NCI-H524 (cell line): ENCODE measurements at places on chromosomes 16 and 17.

DNA sequence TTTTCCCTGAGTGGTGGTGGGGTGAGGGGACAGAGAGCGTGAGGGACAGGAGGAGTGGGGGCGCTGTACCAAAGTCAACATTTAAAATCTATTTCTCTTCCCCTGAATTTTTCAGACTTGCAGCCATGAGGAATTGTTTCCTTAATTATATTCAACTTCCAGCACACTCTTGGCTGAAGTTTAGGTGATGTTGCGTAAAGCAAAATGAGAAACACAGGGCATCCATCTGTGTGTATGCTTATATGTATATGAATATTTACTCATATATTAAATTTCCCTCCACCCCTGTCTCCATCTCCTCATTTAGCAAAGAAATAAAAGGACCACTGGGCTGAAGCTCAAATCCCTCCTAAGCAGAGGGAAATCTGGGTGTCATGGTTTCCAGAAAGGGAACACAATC lies 218.1 kb downstream of the XYLT1 start:
- no peak for DNase-seq

DNA sequence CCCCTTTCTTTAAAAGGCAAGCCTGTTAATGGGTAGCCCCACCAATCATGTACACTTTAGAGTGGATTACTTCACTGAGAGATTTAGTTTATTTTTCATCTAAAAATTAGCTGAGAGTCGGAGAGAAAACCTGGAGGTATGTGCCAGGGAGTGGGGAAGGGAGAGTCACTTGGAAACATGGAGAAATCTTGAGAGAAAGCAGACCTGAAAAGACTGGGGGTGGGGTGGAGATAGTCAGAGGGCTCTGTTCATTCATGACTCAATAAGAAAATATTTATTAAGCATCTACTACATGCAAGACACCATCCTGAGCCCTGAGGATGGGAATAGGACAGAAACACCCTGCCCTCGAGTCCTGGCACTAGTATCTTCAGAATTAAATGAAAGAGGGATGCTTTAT lies 27.4 kb upstream of the RCVRN start:
- no peak for DNase-seq

DNA sequence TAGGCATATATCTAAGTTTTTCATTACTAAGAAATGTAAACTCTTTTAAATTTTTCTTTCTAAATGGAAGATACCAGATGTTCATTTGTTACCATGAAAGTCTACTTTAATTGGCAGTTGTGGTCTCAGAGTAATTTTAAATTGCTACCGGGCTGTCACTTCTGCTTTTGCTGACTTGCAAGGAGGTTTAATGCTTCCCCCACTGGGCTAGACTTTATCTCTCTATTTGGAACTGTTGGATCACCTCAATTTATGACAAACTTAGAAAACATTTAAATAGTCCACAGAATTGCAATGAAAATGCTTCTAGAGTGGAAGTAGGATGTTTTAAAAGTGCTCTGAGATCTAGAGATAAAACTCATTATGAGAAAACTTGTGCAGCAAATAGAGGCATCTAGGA lies 479.8 kb upstream of the GOT2 start:
- no peak for DNase-seq

DNA sequence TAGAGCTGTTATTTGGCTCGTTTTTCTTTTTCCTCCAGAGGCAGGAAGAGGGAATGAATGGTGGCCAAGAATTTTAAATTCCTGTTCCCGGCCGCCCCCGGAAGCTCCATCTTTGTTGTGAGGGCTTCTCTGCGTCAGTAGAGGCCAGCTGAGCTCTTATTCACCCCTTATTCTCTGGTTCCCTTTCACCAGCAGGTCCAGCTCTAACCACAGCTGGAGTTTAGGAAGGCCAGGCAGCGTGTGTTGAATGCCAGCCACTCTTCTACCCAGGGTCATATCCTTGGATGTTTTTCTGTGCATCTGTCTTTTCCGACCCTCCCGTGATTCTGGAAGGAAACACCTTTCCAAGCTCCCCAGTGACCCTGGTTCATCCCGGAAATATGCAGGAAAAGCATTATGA lies 570.5 kb downstream of the WWOX start:
- no peak for DNase-seq

DNA sequence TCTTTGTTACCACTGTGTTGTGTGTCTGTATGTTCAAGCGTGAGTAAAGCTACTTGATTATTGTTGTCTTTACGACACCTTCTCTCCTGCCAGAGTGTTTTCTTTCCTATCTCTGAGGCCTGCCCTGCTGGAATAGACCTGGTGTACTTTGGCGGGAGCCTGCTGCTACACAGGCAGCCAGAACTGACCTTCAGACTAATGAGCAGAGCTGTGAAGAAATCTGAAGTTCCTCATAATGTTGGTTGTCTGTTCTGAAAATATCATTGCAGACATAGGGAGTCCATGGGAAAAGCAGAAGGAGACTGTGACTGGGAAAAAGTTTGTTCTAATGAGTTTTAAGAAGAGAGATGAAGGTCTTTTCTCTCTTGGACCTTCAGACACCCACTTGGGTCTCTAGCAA lies 9.8 kb downstream of the RHOT1 start:
- DNase-seq: no peak

DNA sequence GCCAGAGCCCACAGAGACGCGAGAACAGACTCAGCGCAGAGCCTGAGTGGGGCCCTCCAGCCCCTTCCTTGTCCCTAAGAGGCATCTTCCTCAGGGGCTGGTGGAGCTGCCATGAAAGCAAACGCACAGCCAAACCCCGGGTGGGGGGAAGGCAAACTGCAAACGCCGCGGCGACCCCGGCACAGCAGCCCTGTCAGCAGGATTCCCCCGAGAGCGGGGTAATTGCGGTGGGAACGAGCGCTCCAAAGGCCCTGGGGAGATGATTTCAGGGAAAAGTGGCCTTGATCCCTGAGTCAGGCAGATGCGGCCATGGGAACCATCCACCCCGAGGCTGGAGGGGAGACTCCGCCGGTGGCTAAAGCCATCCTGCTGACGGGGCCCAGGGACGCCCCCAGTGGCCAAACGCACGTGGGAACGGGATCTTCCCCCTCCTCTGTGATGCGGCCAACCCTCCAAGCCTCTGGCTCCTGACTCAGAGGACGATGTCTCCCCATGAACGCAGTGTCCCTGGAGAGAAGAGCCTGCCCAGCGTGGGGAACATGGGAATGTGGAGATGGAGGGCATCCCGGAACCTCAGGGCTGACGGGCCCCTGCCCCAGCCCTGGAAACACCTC lies 25.1 kb downstream of the SLC7A5 start:
- no peak for DNase-seq

GRCh38 chr17:43814714-43815113 lies 18.2 kb downstream of the MPP3 start:
- no peak for DNase-seq

DNA sequence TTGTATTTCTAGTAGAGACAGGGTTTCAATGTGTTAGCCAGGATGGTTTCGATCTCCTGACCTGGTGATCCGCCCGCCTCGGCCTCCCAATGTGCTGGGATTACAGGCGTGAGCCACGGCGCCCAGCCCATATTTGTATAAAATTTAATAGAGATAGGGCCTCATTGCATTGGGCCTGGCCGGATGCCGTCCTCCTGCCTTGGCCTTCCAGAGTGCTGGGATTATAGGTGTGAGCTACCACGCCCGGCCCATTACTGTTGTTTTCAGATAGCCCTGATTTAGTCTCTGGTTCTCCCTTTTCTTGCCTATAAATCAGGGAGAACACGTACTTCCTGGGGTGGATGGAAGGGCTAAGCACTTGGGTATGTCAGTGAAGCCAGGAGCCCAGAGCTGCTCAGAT lies 3.5 kb downstream of the DEF8 start:
- DNase-seq: no peak

DNA sequence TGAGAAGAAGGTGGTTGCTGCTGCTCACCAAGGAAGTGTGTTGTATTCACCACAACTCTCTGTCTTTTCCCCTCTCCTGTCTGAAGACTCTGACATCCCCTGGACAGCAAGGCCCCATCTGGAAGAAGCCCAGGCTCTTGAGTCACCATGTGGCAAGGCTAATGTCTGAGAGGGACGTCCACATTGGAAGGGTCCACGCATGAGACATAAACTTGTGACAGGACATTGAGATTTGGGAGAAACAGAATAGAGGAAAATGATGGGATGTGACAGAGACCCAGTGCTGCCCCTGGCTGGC lies 176.5 kb downstream of the IRF8 start:
- DNase-seq: no peak

GRCh38 chr17:83161298-83162034 lies 82.1 kb downstream of the METRNL start:
- DNase-seq: no peak
